CD8-positive, alpha-beta memory T cell (primary cell): ENCODE measurements at places on chromosomes 3 and 15. TPM values are rescaled to one million over a fixed set of nuclear protein-coding genes. Genes with fewer than 3 reads are reported as not detected.

DNA sequence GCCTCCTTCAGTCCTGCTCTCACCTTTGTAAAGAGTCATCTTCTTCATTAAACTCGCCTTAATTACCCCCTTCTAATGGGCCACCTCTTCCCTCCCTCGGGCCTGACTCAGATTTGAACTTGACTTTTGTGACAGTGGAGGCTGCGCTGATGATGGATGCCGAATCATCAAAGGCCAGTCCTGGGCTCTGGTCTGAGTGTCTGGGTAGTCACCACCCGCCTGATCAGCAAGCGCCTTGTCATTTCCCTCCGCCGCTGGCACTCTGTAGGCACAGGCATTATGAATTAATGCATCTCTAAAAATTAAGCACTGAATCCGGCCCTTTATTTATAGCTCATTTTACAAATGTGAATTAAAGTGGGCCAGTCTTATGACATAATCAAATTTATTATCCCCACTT is 116.7 kb upstream of the PROK2 start:
- DNase-seq: no peak

DNA sequence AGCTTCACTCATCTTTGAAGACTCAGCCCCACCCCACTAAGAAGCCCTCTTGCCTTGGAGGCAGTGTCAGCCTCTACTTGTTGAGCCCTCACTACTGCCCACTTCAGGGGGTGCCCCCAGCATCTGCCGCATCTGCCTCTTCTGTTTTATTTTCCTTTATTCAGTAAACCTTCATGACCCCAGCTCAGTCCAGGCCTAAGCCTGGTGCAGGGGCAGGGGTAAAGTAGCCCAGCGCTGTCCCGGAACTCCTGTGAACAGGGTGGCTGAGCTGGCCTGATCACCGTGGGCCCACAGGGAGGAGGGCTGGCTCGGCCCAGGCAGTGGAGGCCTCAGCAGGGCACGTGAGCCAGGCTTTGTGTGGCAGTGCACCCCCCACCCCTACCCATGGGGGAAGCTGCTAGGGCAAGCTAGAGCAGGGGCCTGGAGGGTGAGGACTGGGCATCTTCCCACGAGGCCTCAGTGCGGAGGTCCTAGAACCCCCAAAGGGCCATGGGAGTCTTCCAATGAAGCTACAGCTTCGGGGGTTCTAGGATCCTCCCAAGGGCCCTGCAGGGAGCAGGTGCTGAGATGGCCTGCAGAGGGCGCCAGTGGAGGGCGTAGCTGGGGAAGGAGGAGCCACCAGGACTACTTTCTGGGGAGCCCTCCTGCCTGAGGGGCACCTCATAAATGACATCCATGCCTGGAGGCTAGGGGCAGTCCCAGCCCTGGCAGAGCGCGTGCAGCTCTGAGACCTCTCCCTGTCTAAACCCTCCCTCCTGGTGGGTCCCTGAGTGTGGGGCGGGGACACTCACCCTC is 36.0 kb downstream of the TSPAN3 start:
- peak; percentile 44 for DNase-seq

- no peak for DNase-seq
Measured at GRCh38 chr3:13963137-13963886, 83.4 kb upstream of the WNT7A start.

DNA sequence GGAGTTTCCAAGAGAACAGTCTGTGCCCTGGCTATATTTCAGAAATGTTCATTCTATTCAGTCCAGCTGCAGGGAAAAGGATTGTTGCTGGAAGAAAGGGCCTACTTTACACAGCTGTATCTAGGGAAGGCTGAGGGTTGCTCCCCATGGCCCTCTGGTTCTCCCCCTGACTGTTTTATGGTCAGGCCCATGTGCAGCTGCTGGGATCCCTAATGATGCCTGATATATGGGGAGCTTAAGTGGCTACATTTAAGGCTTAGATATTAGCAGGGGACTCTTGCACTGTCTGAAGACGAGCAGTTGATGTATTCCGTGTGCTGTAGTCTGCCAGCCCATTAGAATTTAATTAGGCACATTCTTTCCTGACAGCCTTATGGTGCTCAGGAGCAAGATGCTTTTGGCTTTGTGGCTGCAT is 72.0 kb downstream of the FAM43A start:
- no peak for DNase-seq

- no peak for DNase-seq
Measured at GRCh38 chr3:196661400-196661799, 21.9 kb downstream of the NRROS start.

Gene CYFIP1
- 24.0 TPM for total RNA-seq

Gene ARHGAP31
- total RNA-seq: 25.8 TPM
